ENCODE measurements at places on chromosomes 4 and X.

DNA sequence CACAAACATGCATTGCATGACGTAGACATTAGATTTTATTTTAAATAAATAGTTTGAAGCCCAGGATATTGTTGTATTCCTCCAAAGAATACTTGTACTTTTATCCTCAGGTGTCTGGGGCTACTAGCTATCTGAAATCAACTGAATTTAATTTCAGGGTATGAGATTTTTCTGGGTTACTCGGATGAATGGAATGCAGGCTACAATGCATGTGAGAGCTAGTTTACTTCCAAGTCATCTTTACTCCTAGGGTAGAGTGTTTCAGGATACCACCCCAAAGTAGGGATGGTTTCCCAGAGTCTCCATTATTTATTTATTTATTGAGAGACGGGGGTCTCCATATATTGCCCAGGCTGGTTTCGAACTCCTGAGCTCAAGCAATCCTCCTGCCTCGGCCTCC lies 66.4 kb downstream of the HPRT1 start:
- DNase-seq, result no peak

GRCh38 chr4:169744601-169745000 lies 13.1 kb downstream of the HPF1 start:
- DNase-seq, result no peak

DNA sequence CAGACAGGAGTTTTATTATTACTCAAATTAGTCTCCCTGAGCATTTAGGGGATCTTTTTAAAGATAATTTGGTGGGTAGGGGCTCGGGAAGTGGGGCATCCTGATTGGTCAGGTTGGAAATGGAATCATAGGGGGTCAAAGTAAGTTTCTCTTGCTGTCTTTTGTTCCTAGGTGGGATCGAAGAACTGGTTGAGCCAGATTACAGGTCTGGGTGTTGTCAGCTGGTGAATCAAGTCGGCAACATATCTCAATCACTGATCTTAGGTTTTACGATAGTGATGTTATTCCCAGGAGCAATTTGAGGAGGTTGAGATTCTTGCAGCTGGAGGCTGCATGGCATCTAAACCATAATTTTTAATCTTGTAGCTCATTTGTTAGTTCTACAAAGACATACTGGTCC lies 629.5 kb upstream of the AMOT start:
- no peak for DNase-seq

- DNase-seq, result no peak
Observed at GRCh38 chr4:6556263-6556662, 18.7 kb upstream of the MAN2B2 start.

GRCh38 chr4:175971388-175972179 lies 94.1 kb upstream of the WDR17 start:
- no peak for DNase-seq

DNA sequence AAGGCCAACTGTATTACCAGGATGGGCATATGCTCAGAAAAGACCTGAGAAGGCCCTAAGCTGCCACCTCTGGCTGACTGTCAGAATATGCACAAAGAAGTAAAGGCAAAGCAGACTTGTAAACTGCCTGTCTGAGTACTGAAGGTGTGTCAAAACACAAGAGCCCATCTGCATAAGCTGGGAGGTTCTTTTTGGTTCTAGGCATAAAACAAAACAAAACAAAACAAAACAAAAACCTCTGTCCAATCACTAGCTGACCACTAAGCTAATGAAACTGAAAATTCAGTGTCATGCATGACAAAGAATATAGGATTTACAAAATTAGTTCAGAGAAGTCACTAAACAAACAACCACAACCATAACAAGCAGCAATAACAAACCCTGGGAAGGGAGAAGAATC lies 20.6 kb downstream of the SH3D19 start:
- no peak for DNase-seq

DNA sequence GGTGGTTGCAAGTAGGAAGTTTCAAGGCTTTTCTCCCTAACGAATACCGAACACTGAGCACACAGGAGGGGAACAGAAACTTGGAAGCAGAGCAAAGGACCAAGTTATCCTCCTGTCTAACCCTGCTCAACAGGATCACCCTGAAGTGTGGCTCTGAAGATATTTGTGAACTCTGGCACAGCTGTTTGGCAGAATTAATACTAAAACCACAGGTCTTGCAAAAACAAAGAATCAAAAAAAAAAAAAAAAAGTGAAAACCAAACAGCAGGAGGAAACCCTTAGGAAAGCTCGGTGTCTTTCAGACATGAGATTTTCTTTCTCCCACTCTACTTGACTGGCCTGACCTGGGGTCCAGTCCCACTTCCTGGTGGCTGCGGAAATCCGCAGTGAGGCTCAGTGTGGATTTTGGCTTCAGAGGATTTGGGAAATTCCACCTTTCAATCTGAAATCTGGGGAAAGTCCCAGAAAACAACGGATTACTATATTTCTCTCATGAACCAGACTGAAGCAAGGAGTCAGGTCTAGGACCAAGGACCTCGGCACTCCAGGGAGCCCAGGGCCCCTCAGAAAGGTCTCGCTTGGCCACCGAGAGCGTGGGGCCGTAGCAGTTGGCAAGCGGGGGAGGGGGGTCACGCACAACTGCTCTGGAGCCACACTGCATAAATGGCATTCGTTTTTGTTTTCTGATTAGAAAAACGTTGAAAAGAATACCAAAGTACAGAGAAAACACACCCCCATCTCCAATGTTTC lies 867 bp downstream of the TIFA start:
- DNase-seq, result no peak

GRCh38 chr4:173525118-173526011 lies 4.7 kb downstream of the HAND2 start:
- DNase-seq, result peak; percentile 84

DNA sequence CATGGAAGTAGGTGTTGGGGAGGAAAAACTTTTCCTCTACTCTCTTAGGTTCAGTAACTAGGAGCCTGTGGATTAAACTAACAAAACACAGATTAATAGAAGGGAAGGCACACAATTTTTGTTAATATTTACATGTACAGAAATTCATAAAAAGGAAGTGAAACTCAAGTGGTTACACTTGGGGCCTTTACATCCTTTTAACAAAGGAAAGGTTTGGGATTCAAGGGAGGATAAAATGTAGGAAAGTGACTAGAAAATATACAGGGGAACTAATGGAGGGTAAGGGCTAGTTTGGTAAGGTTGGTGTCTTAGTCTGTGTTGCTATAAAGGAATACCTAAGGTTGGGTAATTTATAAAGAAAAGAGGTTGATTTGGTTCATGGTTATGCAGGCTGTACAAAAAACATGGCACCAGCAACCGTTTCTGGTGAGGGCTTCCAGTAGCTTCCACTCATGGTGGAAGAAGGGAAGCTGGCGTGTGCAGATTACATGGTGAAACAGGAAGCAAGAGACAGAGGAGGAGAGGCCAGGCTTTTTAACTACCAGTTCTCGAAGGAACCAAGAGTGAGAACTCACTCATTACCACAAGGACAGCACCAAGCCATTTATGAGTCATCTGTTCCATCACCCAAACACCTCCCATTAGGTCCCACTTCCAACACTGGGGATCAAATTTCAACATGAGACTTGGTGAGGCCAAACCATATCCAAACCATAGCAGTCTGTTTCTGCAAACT lies 124.4 kb downstream of the CHRDL1 start:
- DNase-seq, result no peak

GRCh38 chr4:5888222-5889001 lies 4.5 kb downstream of the CRMP1 start:
- DNase-seq, result no peak

- no peak for DNase-seq
Observed at GRCh38 chrX:119537487-119537886, 27.7 kb downstream of the STEEP1 start.

DNA sequence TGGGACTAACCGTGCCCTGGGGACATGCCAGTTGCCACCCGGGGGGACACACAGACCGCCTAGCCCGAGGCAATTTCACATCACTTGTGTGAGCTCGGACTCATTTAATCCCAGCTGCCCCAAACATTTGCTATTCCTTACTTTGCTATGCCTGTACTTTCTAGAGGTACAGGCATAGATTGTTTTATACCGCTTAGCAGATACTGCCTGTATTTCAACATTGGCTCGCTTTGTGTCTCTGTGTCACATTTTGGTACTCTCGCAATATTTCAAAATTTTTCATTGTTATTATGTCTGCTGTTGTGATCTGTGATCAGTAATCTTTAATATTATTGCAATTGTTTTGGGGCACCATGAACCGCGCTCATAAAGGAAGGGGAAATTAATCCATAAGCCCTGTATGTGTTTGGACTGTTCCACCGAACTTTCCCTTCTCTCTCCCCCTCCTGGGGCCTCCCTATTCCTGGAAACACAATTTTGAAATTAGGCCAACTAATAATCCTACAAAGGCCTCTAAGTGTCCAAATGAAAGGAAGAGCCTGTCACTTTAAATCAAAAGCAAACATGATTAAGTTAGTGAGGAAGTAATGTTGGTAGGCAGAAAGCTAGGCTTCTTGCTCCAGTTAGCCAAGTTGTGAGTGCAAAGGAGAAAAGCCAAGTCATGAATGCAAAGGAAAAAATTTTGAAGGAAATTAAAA lies 568 bp upstream of the CASP6 start:
- no peak for DNase-seq

- no peak for DNase-seq
Observed at GRCh38 chr4:106344647-106344970, 24.0 kb downstream of the GIMD1 start.

GRCh38 chr4:4585012-4585670 lies 43.3 kb upstream of the STX18 start:
- no peak for DNase-seq

DNA sequence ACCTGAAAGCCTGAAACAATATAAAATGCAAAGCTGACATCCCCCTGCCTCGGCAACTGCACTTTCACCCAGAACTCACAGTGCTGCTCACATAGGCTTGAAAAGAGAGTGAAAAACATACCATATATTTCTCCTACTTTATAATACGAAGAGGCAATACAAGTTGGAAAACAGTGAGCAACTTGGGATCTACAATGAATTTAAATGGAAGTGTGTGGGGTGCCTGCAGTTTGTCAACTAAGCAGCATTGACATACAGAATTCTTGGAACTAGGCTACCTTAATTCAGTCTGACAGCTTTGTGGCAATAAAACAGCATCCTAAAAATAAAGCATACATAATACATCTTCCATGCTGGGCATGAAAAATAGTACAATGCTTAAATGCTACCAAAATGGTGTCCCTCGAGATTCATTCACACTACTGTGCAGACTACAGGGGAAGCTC lies 8.0 kb downstream of the GASK1B start:
- no peak for DNase-seq

- DNase-seq, result no peak
Observed at GRCh38 chr4:111198446-111198845, 575.6 kb upstream of the PITX2 start.

GRCh38 chr4:11904846-11905739 lies 476.4 kb upstream of the HS3ST1 start:
- no peak for DNase-seq

DNA sequence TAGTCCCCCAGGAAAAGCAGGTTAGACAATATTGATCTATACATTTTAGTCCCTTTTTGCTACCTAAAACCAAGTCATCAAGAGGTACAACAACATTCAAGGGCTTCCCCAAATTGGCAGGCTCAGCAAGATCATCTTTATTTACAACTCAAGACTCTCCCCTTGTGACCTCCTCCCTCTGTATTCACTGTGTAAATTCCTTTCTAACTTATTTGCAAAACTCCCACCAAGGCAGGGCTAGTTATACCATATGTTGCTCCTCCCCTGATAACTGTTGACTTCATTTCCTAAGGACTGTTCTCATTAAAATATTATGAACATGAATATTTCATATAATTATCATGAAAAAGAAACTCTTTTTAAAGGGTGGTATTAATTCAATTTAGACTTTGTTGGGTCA lies 275.6 kb downstream of the DTHD1 start:
- DNase-seq, result no peak

- no peak for DNase-seq
Observed at GRCh38 chr4:10008609-10009005, 12.7 kb downstream of the SLC2A9 start.

- no peak for DNase-seq
Observed at GRCh38 chrX:29422034-29422433, 793.3 kb upstream of the MAGEB2 start.

- DNase-seq, result no peak
Observed at GRCh38 chr4:56308384-56308783, 78.9 kb downstream of the AASDH start.

DNA sequence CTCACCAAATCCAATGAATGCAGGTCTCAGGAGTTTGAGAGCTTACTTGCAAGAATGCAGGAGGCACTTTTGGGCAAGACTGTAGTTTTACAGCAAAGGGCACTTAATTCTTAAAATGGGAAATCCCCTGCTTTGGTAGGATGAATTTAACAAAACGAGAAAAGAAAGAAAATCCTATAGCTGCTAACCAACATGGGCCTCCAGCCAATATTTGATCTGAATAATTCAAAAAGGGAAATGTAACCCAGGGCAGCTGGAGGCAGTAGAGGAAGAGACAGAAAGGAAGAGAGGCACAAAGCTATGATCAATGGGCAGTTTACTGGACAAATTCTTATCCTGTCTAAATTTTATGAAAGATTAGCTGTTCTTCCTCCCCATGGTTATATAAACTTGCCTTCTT lies 142.3 kb downstream of the SH3KBP1 start:
- DNase-seq, result no peak

GRCh38 chr4:98470831-98471230 lies 187.6 kb downstream of the TSPAN5 start:
- no peak for DNase-seq

DNA sequence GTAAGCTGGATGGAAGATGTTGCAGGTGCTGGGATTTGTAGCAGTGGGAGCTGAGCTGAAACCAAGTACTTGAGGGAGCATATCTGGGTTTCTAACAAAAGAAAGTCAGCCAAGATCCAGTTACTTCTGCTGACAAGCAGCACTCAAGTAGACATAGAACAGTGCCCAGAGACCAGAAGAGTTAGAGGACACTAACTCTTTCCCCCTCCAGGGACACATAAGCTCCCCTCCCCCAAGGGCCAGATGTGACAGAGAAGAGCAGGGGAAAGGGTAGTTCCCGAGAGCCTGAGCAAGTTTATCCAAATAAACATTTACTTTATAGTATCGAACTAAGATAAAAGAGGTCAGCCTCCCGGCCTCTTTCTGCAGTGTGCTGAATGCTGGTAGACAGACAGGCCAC lies 12.2 kb downstream of the TRPC3 start:
- DNase-seq, result no peak

GRCh38 chr4:71123951-71124350 lies 130.5 kb downstream of the DCK start:
- DNase-seq, result no peak

DNA sequence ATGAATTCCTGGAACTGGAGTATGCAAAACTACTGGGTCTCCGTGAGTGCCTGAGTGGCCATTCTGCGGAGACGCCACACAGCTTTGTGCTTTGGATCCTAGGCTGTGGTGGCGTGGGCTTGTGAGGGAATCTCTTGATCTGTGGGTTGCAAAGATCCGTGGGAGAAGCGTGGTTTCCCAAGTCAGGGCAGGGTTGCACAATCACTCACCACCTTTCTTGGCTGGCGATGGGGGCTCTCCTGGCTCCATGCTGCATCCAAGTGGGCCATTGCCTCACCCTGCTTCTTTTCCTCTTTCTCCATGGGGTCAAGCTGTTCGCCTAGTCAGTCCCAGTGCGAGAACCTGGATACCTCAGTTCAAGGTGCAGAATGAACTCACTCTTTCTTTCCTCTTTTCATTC lies 62.5 kb downstream of the SLAIN2 start:
- no peak for DNase-seq
